ENCODE measurements at places on chromosomes 12 and 14. TPM values are rescaled to one million over a fixed set of nuclear protein-coding genes. Genes with fewer than 3 reads are reported as not detected.

DNA sequence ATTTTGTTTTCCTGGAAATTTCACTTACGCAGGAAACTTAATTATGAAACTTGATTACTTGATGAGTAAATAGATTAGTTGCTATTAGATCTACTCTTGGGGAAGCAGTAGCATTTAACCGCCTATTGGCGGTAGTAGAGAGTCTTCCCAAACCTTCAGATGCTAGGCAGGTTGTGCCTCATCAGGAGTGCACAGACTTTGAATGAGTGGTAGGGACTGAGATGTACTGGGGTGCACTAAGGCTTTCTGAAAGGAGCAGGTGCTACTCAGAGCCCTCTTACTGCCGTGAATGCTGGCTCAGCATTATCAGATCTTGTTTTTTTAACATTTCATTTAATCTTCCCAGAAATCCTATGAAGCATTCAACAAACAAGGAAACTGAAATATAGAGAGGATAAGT, 7.7 kb downstream of the GATC start:
- no peak for DNase-seq

- DNase-seq = no peak
Measured at GRCh38 chr12:101468948-101469347, 6.2 kb upstream of the SPIC start.

GRCh38 chr12:113674302-113674701, 202.6 kb upstream of the LHX5 start:
- no peak for DNase-seq

GRCh38 chr12:105992849-105993740, 145.7 kb downstream of the NUAK1 start:
- no peak for DNase-seq

DNA sequence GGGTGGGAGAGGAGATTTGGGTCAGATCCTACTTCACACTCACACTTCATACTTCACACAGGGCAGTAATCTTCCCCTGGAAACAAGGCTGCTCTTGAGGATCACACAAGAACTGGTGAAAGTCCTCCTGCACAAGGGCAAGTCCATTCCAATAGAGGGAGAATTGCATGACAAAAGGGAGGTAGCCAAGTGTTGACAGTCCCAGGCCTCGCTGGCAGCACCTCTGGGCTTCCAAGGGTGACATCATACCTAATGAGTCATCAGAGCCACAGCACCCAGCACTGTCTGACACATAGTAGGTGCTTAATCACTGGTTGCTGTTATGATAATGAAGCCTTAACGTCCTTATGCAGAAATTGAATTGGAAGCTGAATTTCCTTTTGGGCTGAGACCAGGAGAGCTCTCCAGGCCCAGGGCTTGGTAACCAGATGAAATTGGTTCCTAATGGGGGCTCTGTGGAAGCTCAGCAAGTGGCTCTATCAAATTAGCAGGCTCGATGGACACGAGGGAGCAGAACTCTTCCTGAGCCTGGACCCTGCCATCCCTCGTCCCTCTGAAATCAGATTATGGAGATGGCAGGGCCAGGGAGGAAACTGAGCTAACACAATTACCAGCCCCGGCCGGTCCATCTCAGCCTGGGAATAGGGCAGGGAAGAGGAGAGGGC, 58.8 kb upstream of the ACTN1 start:
- no peak for DNase-seq

- DNase-seq = no peak
Measured at GRCh38 chr12:115758877-115759620, 518.4 kb downstream of the MED13L start.

DNA sequence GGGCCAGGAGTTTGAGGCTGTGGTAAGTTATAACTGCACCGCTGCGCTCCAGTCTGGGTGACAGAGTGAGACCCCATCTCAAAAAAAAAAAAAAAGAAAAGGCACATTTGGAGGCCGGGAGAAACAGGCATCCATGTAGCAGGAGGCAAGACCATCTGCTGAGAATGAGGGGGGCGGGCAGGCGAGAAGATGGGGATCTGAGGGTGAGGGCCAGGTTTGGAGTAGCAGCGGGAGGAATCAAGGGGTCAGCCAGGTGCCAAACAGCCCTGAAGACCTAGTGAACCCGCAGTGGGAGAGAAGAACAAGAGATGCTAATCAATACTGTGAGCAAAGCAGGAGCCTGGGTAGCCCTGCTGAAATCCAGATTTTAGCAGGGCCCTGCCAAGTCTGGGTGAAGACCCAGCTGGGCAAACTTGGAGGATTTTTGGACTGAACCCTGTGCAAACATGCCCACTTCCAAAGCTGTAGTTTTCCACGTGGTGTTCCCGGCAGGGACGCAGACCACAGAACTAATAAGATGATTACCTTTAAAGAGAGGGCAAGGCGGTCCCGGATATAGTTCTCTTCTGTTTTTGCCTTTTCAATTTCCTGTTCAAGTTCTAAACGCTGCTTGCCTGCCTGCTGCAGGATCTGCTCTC, 61.0 kb downstream of the NIN start:
- DNase-seq = no peak

- DNase-seq = no peak
Measured at GRCh38 chr14:66359500-66359899, 126.7 kb upstream of the CCDC196 start.

DNA sequence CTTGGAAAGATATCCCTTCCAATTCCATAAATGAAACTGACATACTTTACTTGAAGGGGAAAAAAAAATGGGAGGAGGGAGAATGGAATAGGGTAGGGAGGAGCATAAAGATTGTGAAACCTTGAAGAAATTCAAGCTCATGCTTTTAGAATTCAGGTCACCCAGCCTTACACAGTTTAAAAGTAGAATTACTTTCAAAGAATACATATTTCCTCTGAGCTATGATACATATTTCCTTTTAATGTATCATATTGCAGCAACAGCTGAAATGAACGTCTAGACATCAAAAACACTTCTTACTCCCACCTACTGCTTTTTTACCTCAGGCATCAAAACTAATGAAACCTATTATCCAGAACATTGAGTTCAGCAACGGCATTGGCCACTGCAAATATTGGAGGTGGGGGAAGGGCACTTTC, 156.0 kb downstream of the MED13L start:
- DNase-seq = no peak

GRCh38 chr14:65650826-65651225, 238.3 kb downstream of the FUT8 start:
- no peak for DNase-seq

DNA sequence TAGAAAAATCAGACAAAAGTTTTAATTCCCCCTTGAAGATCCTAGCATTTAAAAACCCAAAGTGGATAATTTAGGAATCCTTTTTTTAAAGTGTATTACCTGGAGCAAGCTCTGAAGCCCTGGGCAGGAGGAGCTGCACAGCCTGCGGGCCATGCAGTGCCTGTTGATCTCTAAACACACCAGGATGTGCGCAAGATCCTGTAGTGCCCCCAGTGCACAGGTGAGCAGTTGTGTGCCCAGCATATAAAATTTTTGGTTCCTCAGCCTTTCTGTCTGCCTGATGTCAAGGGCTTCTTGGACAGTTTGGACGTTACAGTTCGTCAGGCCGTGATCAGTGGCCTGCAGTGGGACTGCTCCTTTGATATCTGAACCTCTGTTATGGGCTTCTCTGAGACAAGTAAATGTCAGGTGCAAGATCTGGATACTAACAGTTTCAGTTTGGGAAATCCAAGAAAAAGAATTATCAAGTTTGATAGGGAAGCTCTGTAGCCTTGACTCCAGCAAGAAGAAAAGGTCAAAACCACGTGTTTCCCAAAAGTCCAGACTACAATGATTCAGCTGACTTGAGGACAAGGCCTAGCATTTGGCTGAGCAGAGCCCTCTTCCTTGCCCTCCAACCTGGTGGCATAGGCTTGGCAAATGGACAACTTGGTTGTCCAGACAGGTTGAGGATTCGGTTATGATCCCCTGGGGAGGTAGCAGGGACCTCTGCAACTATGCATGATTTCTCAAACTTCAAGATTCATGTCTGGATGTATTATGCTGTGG, 1.0 kb downstream of the ATXN7L3B start:
- peak; percentile 82 for DNase-seq

DNA sequence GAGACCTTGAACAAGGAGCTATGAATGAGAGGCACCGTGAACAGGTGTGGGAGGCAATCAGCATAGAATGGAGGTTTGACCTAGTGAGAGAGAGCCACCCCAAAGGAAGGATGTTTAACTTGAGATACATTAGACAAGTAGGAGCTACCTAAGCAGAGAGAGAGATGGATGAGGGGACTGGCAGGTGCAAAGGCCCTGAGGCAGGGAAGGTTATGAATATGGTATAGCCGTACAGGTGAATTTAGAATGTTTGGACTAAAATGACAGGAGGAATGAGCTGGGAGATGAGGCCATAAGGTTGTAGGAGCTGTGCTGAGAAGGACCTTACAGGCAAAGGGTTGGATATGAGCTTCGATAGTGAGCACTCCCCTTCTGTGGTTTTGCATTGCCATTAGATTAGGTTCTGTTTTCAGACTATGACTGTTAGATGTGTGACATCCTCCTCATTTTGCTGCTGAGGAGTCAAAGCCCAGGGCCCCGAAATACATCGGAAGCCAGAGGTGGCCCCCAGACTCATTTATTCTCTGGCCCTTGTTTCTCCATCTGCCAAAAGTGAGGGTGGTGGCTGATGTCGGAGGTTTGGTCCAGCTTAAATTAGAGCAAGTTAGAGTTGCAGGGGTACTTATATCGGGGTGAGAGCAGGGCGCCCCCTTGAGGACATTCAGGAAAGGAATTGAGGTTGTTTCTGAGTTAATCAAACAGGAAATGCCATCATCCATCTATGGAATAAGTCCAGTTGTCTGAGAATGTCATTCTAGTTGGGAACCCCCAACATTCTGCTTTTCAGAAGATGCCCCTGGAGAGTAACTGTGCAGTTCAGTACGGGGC, 29.4 kb downstream of the SLC24A4 start:
- no peak for DNase-seq

GRCh38 chr12:129363041-129363440, 509.8 kb downstream of the GLT1D1 start:
- no peak for DNase-seq

- no peak for DNase-seq
Measured at GRCh38 chr14:67856827-67857226, 37.2 kb downstream of the RAD51B start.

- no peak for DNase-seq
Measured at GRCh38 chr14:21985081-21985480, 311.5 kb upstream of the OR4E1 start.

GRCh38 chr12:45547822-45548221, 181.7 kb upstream of the ARID2 start:
- DNase-seq = no peak

- DNase-seq = no peak
Measured at GRCh38 chr14:67440513-67440912, 28.5 kb upstream of the PLEK2 start.

DNA sequence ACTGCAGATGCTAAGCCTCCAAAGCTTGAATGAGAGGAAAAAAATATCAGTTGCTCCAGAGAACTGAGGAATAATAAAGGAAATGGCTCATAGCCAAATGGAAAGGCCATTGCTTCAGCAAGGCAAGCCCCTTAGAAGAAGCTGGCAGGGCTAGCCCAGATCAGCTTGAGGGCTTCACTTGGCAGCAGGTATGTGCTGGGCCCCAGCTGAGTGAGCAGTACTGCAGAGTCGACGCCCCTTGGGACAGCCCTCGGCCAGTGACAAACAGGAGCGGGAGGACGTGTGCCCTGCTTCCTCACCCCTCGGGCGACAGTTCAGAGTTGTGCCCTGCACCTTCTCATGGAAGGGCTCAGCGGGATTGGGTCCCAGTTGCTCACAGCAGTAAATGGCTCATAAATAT, 1031.2 kb upstream of the TMEM132C start:
- no peak for DNase-seq

GRCh38 chr12:16346958-16347357, 487 bp upstream of the MGST1 start:
- DNase-seq = no peak

- no peak for DNase-seq
Measured at GRCh38 chr12:25926536-25926935, 31.9 kb upstream of the RASSF8 start.

GRCh38 chr12:89364058-89364457, 11.8 kb upstream of the DUSP6 start:
- DNase-seq = no peak

- no peak for DNase-seq
Measured at GRCh38 chr12:29565727-29566126, 68.2 kb upstream of the OVCH1 start.

DNA sequence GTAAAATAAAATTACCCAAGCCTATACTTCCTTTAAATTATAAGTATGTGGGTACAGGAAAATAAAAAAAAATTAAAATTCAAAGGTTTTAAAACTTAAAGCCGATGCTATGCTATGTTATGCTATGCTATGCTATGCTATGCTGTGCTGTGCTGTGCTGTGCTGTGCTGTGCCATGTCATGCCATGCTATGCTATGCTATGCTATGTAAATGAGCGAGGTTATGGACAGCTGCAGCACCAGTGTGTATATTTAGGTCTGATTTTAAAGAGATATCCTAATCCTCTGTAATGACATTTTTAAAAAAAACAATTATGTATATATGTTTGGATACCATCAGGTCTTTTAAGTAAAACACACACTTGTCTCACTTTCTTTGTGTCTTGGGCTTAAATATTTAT, 1822.0 kb upstream of the SEL1L start:
- DNase-seq = no peak

DNA sequence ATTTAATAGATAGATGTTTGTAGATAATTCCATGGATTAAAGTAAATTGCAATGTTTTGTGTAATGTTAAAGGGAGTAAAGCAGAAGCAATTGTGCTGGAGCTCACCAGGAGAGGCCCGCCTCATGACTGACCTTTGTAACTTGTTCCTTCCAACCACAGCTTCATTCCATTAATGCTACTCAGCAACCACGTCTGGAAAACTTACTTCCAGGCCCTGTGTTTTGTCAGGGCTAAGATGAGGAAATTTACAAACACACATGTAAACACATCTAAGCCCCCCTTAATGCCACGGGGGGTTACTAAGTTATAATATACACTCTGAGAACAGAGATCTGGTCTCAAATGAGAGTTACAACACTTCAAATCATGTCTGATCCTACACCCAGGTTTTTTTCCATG, 12.4 kb downstream of the LUM start:
- no peak for DNase-seq

GRCh38 chr12:94211021-94211420, 62.6 kb downstream of the PLXNC1 start:
- DNase-seq = no peak

Gene KRT6A
- not detected for total RNA-seq

Gene SLC4A8
- 4.3 TPM for total RNA-seq

Gene PMCH
- total RNA-seq = not detected
